ENCODE measurements at places on chromosomes 1 and 21.
A peak's percentile ranks its signal among the peaks of the same experiment; 100 is the strongest.

DNA sequence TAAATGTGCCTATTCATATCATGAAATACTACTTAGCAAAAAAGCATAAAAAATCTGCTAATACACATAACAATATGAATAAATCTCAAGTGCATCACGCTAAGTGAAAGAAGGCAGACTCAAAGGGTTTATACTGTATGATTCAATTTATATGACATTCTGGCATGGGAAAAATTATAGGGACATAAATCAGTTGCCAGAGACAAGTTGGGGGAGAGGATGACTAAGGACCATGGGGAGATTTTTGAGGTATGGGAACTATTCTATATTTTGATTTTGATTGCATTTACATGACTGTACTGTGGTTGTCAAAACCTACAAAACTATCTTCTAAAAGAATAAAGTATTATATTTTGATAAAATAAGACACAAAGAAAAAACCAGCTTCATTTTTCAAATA lies 650.3 kb upstream of the NR5A2 start:
- DNase-seq = no peak

DNA sequence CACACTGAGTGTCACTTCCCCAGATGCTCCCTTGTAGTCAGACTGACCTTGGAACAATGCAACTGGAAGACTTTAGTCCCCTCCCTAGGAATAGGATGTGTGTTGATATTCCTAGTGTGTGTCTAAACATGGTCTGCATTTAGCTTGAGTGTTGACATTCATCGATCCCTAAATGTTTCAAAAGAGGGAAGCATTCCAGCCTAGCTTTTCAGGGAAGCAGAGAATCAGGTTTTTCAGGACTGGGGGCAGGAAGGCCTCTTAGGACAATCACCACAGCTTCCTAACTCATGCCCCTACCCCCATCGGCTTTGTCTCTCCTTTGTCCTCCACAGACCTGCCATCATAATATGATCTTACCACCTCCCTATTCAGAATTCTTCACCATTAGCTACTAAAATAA lies 43.4 kb downstream of the NMNAT2 start:
- DNase-seq = no peak

- no peak for DNase-seq
Observed at GRCh38 chr1:3473381-3473844, 18.9 kb downstream of the ARHGEF16 start.

GRCh38 chr1:235102993-235103411 lies 25.6 kb downstream of the TOMM20 start:
- DNase-seq = no peak

- peak; percentile 7 for DNase-seq
Observed at GRCh38 chr21:46116189-46116775, 18.4 kb downstream of the COL6A2 start.

All from WERI-Rb-1 (cell line).